B cell (primary cell): ENCODE measurements at places on chromosomes 7 and 10.
A peak's percentile ranks its signal among the peaks of the same experiment; 100 is the strongest.

GRCh38 chr7:24980534-24981170 is 674 bp upstream of the OSBPL3 start:
- DNase-seq: no peak

DNA sequence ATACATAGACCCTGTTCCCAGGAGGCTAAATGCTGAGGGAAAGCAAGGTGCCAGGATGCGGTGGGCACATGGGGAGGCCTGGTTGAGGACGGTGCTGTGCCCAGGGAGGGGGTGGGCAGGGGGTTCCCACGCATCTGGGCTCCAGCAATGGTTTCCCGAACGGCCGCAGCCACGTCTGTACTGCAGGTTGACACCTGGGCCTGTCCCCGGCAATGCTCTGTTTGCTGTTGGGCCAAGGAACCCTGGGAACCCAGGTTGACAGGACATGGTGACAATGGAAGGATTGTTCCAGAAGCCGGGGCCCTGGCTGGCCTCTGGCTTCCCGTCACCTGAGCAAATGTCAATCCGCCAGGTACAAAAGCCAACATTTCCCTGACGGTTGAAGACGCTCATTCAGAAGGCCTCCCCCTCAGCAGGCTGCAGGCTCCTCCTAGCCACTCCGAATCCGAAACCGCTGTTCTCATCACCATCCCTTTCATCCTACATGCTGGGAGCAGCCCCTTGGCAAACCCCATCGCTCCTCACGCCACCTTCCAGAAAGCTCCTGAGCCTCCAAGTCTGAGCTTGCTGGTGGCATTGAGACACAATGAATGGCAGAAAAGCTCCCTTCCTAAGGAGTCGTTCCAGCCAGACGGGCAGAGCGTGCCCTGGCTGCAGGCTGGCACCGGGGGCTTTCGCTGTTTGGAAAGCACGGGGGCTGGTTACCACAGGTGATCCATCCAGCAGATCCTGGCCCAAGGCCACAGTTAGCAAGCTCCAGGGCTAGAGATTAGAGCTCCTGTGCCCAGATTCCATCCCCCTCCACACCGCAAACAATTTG is 31.2 kb downstream of the SPOCK2 start:
- DNase-seq: no peak

- no peak for DNase-seq
Measured at GRCh38 chr10:60311821-60312220, 77.9 kb downstream of the ANK3 start.

DNA sequence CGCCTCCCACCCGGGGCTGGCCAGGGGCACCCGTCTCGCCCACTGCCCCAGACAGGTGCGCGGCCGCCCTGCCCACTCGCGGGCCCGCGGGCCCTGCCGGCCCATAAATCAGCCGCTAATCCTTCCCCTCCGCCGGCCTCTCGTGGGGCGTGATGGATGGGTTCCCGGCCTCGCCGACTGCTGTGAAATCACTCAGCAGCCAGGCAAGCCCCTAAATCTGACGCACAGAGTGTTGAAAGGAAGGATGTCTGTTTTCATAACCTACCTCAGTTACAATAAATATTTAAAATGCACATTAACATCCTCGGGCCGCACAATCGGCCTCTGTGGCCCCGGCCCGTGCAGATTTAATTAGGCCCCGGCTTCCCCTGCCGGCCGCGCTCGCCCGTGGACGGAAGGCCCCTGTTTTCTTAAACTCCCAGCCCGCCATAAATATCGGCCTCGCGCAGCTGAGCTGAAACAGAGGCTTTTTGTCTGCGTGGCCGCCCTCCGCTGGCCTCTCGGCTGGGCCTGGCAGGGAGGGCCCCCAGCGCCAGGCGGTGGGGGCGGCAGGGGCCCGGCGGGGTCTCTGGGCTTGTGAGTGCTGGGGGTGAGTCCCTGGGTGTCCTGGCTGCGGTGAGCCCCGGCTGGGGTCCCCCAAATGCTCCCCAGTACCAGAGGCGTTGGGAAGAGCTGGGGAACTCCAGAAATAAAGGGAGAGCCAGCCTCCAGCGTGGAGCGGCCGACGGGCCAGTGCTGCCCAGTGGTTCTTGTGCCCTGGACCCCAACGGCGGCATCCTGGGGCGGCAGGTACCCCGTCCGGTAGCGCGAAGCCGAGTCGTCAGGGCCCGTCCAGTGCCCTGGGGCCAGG is 90.7 kb downstream of the UNCX start:
- DNase-seq: no peak

- peak; percentile 36 for DNase-seq
Measured at GRCh38 chr7:129644634-129645230, 33.2 kb downstream of the NRF1 start.

DNA sequence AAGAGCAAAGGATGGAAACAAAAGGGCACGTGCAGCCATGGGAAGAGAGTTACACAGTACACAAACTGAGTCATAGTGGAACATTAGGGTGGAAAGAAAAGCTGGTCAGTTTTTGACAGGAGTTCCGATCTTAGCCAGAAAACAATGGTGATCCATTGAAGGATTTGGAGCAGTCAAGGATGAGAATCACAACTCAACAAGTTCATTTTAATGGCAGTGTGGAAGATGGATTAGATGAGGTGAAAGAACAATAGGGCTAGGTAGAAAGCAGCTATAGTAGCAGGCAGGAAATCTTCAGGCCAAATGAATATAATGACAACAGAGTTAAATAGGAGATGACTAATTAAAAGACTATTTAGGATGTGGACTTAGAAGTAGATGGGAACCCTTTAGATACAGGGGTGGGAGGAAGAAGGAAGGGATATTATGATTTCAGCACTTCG is 136.3 kb downstream of the DOCK4 start:
- no peak for DNase-seq

- no peak for DNase-seq
Measured at GRCh38 chr10:110149259-110149658, 58.1 kb upstream of the MXI1 start.

GRCh38 chr10:71719042-71719441 is 536 bp downstream of the C10orf105 start:
- DNase-seq: no peak

DNA sequence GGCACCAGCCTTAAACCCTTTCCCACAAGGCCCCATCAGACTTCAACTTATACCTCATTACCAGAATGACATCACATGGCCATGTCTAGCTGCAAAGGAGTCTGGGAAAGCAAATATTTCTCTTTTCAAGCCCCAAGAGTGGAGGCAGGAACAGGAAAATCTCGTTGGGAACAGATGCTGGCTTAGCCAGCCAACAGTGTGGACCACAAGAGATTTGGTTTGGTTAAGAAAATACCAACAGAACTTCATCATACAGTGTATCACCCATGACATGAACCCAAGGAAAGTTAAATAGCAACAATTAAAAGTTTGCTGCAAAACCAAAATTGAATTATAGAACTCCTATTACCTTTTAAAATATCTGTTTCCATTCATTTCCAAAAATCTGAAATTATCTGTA is 2.2 kb upstream of the MET start:
- DNase-seq: no peak

DNA sequence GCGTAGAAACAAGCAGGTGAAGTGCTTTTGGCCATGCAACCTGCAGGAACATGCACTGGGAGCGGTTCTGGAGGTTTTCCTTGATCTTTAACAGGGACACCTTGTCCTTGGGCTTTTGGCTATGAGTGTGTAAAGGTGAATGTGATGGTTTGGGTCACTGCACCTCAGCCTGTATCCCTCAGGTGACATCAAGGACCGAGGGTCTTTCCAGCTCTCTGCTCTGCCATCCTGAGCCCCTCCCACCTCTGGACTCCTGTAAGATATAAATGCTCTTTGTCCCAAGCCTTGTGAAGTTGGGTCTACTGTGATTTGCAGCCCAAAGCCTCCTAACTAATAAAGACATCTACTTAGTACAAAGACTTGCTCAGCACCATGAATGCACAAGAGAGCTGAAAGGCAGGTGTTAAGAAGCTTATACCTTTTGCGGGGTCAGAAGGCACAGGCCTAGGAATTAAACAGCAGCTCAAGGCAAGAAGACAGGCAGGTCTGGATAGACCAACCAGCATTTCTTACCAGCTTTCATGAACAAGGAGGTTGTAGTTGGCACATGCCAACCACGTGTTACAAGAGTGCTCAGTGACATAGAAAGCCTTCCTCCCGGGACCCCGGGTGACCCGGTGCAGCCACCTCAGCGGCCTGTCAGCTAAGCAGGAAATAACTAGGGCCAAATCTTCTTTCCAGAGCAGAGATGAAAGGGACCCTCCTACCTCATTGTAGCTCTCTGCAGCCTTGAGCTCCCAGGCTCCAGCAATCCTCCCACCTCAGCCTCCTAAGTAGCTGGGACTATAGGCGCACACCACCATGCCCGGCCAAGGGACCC is 89.9 kb downstream of the CARD11 start:
- DNase-seq: peak; percentile 30

DNA sequence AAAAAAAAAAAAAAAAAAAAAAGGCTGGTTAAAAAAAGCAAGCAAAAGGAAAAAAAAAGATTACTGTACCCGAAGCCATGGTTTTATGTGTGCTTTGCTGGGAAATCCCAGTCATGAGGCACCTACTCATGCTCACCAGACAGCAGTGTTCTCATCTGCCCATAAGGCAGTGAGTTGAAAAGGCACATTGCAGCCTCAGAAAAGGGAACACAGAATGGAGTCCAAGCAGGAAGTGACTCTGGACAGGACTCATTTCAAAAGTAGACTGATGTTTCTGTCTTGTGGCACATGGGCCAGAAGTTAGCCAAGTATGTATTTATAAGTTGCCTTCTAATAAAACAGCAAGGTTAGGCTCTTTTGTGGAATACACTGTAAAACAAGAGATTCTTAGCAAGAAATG is 40.2 kb downstream of the PDSS1 start:
- DNase-seq: peak; percentile 86

- DNase-seq: no peak
Measured at GRCh38 chr7:44075296-44076075, 6.8 kb downstream of the POLM start.

- DNase-seq: no peak
Measured at GRCh38 chr10:119541046-119541445, 1.5 kb downstream of the RGS10 start.

DNA sequence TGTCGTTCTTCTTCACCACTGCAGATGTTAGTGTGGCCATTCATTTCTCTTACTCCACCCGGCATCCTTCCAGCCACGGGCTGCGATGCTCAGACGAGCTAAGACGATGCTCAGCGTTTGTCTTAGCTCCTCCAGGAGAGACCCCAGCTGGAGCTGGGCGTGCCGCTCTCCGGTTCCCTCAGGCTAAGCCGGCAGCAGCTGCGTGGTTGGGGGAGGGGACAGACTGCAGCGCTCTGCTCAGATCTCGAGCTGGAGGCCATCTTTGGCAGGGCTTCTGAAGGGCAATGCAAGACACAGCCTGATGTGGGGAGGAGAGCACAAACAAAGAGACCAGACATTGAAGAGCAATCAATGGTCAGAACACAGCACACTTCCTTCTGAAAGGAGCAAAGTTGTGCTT is 4.8 kb downstream of the INA start:
- no peak for DNase-seq

GRCh38 chr10:113788604-113789083 is 37.2 kb downstream of the PLEKHS1 start:
- no peak for DNase-seq

DNA sequence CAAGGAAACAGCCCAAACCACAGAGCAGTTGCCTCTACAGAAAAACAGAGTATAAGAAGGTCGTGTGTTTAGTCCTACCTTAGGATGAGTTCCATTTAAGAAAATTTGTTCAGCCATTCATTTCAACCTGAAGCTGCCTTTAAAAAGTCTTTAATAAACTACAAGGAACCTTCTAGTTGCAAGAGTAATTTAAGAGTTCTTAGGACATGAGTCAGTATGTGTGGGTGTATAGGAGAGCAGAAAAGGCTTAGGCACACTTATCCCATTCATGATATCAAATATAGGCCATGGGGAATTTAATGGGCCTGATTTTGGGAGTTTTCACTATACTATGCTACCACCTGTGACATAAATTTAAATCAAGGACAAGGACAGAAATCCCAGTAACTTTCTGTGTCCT is 496.8 kb downstream of the TFEC start:
- no peak for DNase-seq

DNA sequence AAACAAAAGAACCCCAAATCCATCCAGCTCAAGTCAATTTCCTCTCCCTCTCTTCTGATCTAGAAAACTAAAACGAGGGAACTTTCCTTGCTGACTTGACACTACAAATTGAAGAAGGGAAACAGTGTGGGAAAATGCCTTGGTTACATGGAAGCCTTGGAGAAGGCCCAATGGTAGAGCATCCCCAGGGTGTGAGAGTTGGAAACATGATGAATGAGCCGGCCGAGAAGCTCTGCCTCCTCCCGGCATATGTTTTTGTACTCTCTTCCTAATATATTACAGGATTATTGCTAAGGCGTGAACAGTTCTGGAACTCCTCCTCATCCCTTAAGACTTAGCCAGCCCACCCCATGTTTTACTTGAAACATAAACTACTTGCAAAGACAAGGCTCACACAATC is 618.2 kb upstream of the MGMT start:
- DNase-seq: no peak

DNA sequence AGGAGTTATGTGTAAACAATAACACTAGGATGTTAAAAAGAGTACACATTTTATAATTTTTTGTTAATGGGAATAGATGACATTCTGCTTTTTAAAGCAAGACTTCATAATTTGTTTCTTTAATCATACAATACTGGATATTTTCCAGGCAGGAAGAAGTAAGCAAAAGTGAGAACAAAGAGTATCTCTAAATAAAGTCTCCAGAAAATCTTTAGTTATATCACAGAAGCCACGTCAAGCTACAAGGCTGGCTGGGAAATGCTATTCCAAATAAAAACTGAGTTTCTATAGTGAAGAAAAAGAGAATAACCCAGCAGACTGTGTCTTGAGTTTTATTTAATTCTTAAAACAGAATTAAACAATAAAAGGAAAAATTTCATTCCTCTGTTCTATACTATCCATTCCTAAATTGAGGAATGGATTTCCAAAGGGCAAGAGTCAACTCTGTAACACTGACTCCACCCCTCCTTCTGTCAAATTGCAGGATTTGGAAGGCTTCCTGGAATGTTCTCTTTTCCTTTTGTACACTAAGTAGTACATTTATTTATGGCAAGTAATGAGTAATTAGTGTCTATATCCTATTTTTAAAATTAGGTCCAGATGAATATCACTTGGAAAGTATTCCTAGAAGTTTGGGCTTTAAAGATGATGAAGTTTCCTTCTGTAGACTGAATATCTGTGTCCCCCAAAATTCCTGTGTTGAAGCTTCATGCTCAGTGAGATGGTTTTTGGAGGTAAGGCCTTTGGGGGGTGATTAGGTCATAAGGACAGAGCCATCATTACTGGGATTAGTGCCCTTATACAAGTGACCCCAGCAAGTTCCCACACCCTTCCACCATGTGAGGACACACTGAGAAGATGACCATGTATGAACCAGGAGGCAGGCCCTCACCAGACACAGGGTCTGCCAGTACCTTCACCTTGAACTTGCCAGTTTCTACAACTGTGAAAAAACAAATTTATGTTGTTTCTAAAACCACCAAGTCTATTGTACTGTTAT is 290.9 kb downstream of the CRPPA start:
- DNase-seq: no peak

- DNase-seq: no peak
Measured at GRCh38 chr7:130266961-130267321, 278 bp downstream of the CPA2 start.

- DNase-seq: no peak
Measured at GRCh38 chr10:43857206-43857930, 208.7 kb upstream of the ZNF32 start.

- DNase-seq: peak; percentile 86
Measured at GRCh38 chr7:47574482-47575329, 7.2 kb downstream of the TNS3 start.

- DNase-seq: no peak
Measured at GRCh38 chr7:117001283-117001682, 48.0 kb downstream of the ST7 start.
